Sigmoid colon (tissue), 7 donors: ENCODE measurements at places on chromosomes 13 and 19. TPM values are rescaled to one million over a fixed set of nuclear protein-coding genes. Genes with fewer than 3 reads are reported as not detected.

GRCh38 chr13:24746618-24747247 is 17.2 kb upstream of the RNF17 start:
- DNase-seq: no peak

SOX1 gene
- not detected for total RNA-seq

DNA sequence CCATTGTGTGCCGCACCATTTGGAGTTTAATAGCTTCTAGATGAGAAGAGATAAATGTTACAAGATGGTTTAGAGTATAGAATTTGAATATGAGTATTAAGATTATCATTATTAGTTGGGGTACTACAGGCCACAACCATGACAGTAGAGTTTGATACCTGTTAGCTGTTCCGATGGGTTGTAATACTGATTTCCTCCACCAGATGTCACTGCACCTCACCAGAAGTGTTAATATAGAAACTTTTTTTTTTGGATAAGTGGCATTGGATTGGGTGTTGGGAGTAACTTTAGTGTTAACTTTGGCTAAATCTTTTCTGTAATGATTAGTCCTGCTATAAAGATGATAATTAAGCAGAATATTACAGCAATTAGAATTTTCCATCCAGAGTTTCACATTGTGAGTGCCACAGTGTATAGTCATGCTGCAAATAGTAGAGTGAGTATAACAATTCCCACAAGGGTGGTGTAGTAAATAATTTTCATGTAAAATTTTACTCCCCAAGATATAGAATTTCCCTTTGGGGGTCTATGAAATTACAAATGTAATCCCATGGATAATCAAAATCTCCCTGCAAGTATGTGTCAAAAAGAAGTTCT is 56.3 kb downstream of the PSG3 start:
- DNase-seq: no peak

DNA sequence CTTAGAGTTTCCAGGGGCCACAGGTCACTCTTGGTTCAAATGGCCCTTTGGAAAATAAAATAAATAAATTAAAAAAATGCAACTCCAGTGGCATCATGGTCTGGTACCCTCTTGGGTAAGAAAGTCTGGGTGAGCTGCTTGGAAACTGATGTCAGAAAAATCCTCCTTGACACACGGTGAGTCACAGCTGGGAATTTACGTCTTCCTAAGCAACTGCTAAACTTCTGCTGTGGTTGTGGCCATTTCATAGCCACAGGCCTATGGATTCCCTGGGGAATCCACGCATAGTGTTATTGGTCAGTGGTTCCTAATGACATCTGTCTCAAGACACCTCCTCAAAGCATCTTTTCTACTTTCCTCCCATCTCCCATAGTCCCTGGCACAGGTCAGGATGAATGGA is 220.8 kb downstream of the COG6 start:
- DNase-seq: no peak
